ENCODE measurements at places on chromosomes 13 and 19.

DNA sequence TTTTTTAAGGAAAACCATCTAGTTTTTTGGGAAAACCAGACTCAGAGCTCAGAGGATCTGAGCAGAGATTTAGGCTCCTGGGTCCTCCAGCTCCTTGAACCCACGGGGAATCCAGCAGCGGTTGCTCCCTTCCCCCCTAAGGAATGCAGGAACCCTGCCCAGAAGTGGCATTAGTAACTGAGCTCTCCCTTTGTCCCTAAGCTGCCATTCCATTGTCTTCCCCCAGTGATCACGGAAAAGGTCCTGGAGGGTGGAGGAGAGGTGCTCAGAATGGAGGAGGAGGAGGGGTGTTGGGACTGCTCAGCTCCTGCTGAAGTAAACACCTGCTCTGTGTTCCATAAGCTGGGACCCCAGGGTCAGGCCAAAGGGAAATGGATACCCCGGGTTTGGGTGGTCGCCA, 16.8 kb upstream of the OR1M1 start:
- DNase-seq, result no peak

DNA sequence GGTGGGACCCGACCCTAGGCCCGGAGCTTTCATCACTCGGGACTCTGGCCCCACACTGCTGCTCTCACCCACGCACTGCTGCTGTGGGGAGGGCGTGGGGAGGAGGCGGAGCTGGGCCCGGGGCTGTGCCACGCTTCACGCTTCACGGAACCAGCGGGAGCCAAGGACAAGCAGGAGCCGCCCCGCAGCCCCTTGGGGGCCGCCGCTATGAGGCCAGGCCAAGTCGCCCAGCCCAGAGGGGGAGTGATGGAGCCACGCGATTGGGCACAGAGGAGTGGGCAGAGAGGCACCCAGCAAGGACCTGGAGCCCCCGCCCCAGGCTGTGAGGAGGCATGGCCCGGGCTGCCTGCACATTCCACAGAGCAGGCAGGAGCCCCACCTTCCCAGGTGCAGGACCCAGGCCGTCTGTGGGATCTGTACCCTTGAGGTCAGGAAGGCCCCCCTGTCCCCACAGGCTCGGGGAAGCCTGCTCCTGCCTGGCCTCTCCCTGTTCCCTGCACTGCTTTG, 10.2 kb upstream of the SUPT20H start:
- DNase-seq, result no peak

DNA sequence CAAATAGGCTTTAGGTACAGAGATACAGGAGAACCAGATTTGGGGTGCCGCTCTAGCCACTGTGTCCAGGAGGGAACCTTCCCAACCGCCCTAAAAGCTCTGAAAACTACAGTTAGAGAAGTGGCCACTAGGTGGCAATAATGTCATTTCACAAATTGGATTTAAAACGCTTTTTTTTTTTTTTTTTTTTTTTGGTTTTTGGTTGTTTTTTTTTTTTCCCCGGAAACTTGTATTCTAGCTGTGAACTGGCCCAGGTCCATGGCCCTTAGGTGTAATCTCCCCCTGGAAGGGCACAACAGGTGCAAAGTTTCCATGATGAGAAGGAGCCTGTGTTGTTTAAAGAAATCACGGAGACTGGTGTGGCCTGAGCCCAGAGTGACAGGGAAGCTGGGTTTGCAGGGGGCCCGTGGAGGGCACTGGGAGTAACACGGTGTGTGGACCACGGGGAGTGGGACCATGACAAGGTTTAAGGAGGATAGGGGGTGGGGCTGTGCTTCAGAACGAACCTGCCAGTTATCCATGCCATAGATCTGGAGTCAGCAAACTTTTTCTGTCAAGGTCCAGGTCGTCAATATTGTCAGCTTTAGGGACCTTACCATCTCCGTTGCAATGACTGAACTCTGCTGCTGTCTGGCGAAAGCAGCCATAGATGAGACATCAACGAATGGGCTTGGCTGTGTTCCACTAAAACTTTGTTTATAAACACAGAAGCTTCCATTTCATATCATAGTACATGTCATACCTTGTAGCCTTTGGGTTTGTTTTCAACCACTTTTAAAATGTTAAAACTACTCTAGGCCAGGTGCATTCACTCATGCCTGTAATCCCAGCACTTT, 10.1 kb downstream of the OR1I1 start:
- DNase-seq, result peak; percentile 22

DNA sequence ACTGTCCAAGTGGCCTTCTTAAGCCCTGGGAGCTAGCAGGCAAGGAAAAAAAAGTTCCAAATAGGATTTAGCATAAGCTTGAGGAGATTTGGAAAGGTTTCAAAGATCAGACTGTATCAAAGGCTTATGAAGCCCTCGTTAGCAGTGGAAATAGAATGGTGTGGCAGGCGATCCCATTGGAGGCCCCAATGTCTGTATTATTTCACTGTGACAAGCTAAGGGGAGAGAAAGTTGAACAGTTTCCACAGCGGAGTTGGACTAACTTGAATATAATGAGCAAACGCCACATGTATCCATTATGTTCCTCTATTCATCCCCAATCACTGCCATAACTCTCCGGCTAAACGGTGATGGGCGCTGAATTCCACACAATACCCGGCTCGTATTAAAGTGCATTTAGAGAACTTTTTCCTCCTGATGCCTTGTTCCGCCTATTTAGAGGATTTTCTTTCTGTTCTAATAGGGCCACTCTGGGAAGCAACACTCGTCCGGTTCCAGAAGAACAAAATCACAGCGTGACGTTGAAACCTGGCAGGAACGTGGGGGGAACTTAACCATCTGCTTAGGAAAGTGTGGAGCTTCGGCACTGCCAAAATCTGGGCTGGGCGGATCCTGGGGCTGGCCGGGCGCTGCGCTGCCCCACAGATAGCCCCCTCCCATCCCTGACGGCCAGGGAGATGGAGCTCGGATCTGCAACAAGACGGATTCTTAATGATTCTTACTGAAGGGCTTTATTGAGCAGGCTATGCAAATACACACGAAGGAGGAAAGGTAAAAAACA, 1.0 kb upstream of the PCDH8 start:
- DNase-seq, result no peak

GRCh38 chr13:108549934-108550333, 79.5 kb upstream of the MYO16 start:
- DNase-seq, result no peak

- DNase-seq, result no peak
These were observed 34.9 kb upstream of the ZNF83 start for GRCh38 chr19:52673014-52673413.

DNA sequence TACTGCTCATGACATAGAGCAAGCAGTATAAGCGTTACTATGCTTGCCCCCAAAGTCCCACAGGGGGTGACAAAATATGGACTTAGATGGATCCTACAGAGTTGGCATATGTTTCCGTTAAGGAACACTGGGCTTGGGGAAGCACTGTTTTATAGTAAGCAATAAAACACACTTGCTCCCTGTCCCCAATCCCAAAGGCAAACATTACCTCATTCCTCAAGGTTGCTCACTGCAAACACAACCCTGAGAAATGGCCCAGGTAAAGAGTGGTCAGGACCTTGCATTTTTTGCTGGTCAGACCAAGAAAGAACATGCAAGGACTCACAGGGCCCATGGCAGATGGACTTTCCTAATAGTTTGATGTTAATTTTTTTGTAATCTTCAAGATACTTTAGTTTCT, 32.3 kb downstream of the UGGT2 start:
- no peak for DNase-seq

GRCh38 chr19:12494260-12494860, 9.7 kb upstream of the ZNF709 start:
- no peak for DNase-seq

DNA sequence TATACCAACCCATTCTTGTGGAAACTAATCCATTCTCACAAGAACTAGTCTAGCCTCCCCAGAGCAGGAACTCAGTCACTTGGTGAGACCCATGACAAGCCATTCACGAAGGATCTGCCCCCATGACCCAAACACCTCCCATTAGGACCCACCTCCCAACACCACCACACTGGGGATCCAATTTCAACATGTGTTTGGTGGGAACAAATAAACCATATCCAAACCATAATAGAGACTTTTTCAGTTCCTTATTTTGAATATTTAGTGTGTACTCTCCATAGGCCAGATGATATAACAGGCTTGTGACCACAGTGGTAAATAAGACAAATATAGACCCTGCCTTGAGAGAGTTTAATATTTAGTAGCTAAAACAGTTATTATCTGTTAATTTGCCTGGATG, 227.5 kb upstream of the SERP2 start:
- DNase-seq, result no peak

- DNase-seq, result no peak
These were observed 8.7 kb upstream of the IGFL3 start for GRCh38 chr19:46133101-46133627.

DNA sequence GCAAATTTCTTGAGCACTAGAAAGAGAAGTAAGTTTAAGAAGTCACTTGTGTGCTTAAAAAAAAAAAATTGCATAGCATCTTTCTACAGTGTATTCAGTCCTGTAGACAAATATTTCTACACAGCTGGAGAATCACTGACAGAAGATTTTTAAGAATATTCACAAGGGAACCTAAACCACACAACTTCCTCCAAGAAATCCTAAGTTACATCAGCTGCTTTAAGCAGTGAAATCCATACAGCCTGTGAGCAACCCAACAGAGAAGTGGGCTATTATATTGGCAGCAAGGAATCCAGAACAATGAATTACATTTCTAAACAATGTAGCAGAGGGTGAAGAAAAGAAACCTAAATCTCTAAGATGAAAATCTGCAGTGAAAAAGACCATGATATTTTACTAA, 1.5 kb downstream of the DOCK9 start:
- no peak for DNase-seq

DNA sequence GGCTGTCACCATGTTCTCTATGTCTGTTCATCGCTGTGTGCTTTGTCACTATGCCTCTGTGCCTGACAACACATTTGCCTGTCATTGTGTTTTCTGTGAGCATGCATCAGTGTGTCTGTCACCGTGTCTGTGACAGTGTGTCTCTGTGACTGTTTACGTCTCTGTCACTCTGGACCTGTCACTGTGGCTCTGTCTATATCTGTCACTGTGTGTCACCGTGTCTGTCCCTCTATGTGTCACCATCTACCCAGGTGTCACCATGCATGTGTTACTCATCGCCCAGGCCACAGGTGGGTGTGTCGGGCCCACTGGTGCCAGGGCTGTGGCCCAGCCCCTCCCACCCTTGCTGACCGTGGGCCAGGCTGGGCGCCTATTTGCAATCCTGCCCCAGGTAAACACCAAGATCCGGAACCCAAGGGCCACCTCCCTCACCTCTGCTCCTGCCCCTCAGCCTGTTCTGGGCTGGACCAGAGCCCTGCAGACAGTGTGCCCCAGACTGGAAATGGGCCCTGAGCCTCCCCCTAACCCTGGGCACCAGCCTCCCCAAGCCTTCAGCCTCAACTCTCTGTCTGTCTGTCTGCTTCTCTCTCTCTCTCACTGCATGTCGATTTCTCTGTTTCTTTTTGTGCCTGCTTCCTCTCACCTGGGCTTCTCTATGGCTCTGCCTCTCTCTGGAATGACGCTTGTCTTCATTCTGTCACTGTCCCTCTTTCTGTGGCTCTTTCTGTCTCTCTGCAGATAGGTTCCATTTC, 7.7 kb downstream of the IRF2BP1 start:
- no peak for DNase-seq

DNA sequence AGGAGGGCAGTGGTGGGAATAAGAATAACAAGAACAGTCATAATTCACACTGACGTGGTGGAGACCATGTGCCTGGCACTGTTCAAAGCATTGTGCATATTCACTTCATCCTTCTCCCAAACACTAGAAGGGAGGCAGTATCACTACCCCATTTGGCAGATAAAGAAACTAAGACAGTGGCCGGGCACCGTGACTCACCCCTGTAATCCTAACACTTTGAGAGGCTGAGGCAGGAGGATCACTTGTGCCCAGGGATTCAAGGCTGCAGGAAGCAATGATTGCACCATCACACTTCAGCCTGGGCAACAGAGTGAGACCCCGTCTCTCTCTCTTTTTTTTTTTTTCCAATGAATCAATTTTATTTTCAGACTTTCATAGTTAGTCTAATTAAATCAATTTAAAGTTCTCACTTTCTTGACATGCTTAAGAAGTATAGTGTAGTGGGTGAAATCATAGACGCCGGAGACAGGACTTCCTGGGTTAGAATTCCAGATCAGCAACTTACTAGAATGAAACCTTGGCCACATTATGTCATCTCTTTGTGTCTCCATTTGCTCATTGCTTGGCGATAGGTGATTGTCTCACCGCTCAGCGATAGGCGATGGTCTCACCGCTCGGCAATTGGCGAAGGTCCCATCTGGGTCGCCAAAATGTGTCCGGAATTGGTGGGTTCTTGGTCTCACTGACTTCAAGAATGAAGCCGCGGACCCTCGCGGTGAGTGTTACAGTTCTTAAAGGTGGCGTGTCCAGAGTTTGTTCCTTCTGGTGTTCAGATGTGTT, 5.3 kb upstream of the ATG4D start:
- no peak for DNase-seq

DNA sequence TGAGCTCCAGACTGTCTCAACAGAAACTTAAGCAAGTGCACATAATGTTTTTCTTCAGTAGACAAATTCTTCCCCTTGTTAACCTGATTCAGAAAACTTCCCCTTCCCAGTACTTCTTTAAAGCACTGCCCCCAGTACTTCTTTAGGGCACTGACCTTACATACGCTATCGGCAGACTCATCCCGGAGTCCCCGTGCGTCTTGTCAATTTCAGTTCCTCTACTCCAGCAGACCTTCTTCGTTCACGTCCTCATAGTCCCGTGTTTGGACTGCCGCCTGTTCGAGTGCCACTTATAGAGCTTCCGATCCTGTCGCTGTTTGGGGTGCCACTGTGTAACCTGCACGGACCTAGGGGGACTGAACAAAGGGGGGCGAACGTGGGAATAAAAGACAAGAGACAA, 29.0 kb downstream of the ZNF627 start:
- DNase-seq, result no peak

- DNase-seq, result no peak
These were observed 754 bp downstream of the RNF6 start for GRCh38 chr13:26221399-26221720.

GRCh38 chr19:51295382-51296126, 15.9 kb upstream of the IGLON5 start:
- no peak for DNase-seq

- DNase-seq, result no peak
These were observed 19.6 kb downstream of the CCDC8 start for GRCh38 chr19:46393456-46394401.

DNA sequence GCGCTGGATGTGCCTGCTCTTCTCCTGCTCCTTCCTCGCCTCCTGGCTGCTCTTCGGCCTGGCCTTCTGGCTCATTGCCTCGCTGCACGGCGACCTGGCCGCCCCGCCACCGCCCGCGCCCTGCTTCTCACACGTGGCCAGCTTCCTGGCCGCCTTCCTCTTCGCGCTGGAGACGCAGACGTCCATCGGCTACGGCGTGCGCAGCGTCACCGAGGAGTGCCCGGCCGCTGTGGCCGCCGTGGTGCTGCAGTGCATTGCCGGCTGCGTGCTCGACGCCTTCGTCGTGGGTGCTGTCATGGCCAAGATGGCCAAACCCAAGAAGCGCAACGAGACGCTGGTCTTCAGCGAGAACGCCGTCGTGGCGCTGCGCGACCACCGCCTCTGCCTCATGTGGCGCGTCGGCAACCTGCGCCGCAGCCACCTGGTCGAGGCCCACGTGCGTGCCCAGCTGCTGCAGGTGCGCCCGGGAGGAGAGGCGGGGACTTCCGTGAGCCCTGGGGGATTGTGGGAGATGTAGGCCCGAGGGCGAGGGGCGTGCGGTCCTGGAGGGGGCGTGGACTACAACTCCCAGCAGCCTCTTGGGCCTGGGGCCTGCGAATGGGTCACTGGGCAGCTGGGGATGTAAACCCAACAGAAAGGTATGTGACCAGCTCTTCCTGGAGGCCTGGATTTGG, 6.7 kb downstream of the KCNJ14 start:
- no peak for DNase-seq

- DNase-seq, result no peak
These were observed 264.4 kb downstream of the UQCRFS1 start for GRCh38 chr19:28948566-28948965.

GRCh38 chr19:42178791-42179674, 38.4 kb downstream of the DEDD2 start:
- no peak for DNase-seq

All from activated CD4-positive, CD25-positive, alpha-beta regulatory T cell treated with anti-CD3 and anti-CD28 coated beads, Interleukin-2, amount 50 U/mL, for 16 hours (primary cell).